ENCODE measurements at places on chromosomes 4 and X.
A peak's percentile ranks its signal among the peaks of the same experiment; 100 is the strongest.

GRCh38 chr4:101037249-101037648 lies 310.1 kb downstream of the PPP3CA start:
- no peak for DNase-seq

- DNase-seq, result no peak
Measured at GRCh38 chr4:167168611-167169010, 65.7 kb downstream of the SPOCK3 start.

DNA sequence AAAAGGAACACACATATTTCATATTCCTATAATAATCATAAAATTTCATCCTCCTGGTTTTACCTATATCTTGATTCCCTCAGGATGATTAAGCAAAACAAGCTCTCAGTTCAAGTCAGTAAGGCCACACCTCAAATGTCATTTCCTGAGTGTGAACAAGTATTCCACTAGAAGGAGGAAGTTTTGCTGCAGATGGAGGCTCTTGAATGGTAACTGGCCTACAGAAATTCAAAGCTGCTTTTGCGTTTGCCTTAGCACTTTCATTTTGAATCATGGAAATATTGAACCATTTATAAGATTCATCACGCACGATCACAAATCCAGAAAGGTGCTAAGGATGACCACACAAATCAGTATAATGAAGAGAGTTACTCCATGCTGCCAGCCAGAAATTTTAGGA lies 254.4 kb upstream of the CXXC4 start:
- DNase-seq, result no peak

- no peak for DNase-seq
Measured at GRCh38 chrX:154761977-154762536, 607 bp upstream of the DKC1 start.

DNA sequence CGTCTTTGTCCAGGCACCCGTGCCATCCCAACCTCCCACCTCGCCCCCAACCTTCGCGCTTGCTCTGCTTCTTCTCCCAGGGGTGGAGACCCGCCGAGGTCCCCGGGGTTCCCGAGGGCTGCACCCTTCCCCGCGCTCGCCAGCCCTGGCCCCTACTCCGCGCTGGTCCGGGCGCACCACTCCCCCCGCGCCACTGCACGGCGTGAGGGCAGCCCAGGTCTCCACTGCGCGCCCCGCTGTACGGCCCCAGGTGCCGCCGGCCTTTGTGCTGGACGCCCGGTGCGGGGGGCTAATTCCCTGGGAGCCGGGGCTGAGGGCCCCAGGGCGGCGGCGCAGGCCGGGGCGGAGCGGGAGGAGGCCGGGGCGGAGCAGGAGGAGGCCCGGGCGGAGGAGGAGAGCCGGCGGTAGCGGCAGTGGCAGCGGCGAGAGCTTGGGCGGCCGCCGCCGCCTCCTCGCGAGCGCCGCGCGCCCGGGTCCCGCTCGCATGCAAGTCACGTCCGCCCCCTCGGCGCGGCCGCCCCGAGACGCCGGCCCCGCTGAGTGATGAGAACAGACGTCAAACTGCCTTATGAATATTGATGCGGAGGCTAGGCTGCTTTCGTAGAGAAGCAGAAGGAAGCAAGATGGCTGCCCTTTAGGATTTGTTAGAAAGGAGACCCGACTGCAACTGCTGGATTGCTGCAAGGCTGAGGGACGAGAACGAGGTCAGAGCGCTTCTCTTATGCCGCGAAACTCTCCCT lies at the start of gene TET2:
TSS of gene TET2 (plus strand) at position 601 of the 740 bp plus-strand sequence. CDS start 87,067 bp downstream, outside the sequence.
- DNase-seq, result peak; percentile 96

- DNase-seq, result peak; percentile 37
Measured at GRCh38 chrX:18698737-18699650, 8.5 kb upstream of the PPEF1 start.

DNA sequence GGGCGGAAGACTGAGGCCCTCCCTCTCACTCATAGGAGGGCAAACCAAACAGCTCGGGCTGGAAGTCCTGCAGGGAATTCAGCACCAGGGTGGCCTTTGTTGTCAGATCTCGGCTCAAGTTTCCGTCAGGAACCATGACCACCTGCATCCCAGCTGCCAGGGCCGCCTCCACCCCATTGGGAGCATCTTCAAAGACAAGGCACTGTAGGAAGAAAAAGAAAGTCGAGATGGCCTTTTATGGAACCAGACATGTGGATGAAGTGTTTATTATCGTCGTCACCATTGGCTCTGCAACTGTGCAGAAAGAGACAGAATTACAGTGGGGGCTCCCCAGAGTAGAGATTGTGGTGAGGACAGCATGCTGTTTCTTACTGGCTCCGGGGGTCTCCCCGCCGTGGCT lies 97.2 kb upstream of the STS start:
- DNase-seq, result no peak

- no peak for DNase-seq
Measured at GRCh38 chr4:114180481-114180880, 201.0 kb upstream of the ARSJ start.

DNA sequence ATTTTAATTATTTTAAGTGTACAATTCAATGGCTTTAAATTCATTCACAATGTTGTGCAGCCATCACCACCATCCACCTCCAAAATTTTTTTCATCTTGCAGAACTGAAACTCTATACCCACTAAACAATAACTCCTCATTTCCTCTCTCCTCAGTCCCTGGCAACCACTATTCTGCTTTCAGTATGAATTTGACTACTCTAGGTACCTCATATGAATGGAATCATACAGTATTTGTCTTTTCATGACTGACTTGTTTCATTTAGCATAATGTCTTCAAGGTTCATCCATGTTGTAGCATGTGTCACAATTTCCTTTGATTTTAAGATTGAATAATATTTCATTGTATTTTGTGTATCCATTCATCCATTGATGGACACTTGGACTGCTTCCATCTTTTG lies 46.9 kb downstream of the KIF4A start:
- DNase-seq, result no peak

Measured in vagina (tissue), 2 donors.